ENCODE measurements at places on chromosomes 13 and 19.

DNA sequence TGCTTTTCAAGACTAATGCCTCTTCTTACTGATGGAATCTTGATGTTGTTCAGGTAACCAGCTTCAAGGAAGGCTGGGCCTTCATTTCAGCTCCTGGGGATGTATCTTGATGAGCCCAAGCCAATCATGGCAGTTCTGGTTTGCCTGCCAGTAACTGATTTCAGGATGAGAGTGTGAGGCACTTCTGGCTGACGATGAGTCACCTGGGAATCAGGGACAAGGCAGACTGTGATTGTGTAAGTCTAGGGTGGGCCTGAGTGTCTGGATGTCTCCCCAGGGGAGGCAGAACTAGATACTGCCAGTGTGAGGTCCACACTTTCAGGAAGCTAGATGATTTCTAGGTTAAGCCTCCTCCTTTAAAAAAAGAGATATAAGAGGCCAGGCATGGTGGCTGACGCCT is 77.3 kb upstream of the KL start:
- DNase-seq, result no peak

- no peak for DNase-seq
Measured at GRCh38 chr13:49399801-49400472, 43.9 kb downstream of the CAB39L start.

DNA sequence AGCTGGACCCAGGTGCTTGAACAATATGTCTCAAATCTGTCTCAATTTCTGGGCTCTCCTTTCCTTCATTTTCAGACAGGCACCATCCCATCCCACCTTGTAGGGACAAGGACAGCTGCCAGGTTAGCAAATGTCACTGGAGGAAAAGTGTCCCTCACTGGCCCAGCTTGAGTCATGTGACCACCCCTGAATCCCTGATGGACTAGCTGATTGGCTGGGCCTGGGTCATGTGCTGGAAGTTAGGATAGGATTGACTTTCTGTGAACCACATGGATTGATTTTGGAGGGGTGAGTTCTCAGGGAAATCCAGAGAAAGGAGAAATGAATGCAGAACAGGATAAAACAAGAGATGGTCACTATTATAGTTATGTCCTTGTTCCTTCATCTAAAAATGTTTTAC is 28.2 kb upstream of the FXYD3 start:
- no peak for DNase-seq

GRCh38 chr13:48251611-48252081 is 18.6 kb downstream of the ITM2B start:
- DNase-seq, result no peak

- no peak for DNase-seq
Measured at GRCh38 chr13:30615866-30616541, 1.7 kb upstream of the USPL1 start.

DNA sequence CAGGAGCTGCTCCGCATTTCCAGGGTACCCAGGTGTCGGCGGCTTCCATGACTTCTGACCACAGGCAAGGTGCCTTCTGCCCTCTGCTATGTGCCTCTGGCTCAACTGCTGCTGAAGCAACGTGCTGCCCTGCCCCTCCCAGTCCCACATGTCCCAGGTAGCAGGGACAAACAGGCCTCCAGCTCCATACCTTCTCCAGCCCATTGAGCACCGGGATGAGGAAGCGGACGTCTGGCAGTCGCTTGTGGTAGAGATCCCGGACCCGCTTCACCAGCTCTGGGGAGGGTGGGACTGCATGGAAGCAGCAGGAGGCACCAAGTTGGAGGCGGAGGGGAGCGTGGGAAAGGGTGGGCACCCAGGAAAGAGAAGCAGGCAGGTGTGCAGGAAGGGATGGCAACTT is 8.1 kb upstream of the RSPH6A start:
- no peak for DNase-seq

DNA sequence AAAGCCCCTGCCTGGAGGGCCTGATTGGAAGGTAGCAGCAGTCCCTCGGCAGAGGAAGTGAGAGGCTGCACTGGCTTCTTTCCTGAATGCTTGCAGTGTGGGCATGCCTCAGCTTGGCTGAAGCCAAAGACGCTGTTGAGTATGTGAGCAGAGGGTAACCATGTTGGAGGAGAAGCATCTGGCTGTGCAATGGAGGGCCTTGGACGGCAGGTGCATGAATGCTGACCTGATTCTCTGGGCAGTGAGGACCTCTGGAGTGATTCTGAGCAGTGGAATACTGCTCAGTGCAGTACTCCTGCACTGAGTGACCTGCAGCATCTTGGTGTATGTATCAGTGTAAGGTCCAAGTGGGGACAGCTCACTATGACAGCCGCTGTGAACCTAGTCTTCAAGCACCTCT is 46.9 kb downstream of the SOX1 start:
- DNase-seq, result no peak

DNA sequence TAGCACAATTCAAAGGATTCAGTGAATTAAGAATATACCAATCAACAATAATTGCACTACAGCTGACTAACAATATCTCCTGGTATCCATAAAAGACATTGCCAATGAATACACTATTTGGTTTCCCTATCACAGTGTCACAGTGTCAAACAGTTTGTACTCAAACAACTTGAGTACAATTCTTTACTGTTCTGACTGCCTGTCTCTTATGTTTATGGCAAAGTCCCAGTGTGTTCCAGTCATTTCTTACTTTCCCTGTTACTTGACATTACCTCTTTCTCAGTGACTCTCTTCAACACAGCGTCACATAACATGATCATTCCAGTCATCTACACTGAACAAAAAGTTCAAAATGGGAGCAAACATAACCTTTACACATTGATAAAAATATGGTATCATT is 21.2 kb upstream of the RNASEH2B start:
- no peak for DNase-seq

DNA sequence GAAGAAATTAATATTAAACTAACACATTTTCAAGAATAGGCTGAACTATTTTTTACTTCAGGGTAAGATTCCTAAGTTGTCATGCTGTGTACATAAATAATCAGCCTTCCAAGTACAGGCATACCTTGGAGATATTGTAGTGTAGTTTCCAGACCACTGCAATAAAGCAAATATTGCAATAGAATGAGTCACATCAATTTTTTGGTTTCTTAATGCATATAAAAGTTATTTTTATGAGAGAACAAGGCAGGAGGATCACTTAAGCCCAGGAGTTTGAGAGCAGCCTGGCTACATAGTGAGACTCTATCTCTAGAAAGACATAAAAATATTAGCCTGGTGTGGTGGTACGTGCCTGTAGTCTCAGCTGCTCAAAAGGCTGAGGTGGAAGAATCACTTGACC is 511.5 kb downstream of the UQCRFS1 start:
- DNase-seq, result no peak

DNA sequence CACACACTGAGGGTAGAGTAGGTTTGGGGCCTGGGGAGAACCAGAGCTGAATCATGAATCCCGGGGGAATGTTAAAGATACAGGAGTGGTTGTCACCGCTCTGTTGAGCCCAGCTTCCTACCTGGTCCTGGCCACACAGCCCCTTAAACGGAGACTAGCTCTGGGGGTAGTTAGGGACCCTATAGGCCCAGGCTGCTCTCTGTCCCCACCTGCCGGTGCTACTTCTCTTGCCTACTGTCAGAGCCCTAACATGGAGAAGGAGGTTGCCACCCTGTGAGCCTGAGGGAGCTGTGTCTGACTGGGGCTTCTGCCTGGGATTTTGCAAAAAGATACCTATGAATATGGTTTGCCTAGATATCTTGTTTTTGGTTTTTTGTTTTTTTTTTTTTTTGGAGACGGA is 36.6 kb upstream of the ZNF429 start:
- DNase-seq, result no peak

GRCh38 chr19:10667867-10668266 is 13.7 kb downstream of the ILF3 start:
- no peak for DNase-seq

- DNase-seq, result no peak
Measured at GRCh38 chr13:113836768-113837559, 26.9 kb downstream of the GAS6 start.

- no peak for DNase-seq
Measured at GRCh38 chr19:42323852-42324654, 1.4 kb upstream of the MEGF8 start.

- no peak for DNase-seq
Measured at GRCh38 chr13:20701461-20701860, 2.0 kb upstream of the IL17D start.

- peak; percentile 22 for DNase-seq
Measured at GRCh38 chr13:111216166-111216960, 101.3 kb downstream of the ARHGEF7 start.

DNA sequence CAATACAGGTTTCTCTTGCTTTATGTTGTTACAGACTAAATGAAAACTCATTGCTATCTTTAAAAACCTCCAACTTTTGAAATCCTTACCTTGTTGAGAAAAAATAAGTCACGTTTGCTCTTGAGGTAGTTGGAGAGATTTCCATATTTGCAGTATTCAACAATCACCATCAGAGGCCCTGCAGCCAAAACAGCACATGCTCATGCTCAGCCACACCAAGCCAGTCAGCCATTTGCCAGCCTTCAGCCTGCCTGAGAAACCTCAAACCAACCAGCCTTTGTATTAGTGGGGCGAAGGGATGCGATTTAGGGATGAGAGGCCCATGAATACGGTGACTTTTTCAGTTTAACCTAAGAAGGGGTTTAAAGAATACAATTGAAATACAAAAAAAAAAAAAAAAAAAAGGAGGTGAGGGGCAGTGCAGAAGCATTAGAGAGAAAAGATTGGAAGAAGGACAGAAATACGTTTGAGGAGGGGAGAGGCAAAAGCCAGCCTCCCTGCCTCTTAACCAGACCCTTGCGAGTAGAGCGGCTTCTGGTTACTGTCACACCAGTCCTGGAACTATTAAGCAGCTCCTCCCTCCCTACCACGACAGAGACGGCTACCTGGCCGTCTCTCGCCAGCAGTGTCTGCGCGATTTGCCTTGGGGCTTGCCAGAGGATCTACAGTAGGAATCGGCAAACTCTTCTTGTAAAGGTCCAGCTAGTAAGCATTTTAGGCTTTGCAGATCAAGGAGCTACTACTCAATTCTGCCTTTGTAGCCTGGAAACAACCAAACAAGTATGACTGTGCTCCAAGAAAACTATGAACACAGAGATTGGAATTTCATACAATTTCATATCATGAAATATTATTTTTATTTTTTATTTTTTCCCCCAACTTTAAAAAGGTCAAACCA is 167.3 kb downstream of the FLT1 start:
- no peak for DNase-seq

All from NCI-H1436 (cell line).